ENCODE measurements at places on chromosomes 12 and 14. TPM values are rescaled to one million over a fixed set of nuclear protein-coding genes. Genes with fewer than 3 reads are reported as not detected.

DNA sequence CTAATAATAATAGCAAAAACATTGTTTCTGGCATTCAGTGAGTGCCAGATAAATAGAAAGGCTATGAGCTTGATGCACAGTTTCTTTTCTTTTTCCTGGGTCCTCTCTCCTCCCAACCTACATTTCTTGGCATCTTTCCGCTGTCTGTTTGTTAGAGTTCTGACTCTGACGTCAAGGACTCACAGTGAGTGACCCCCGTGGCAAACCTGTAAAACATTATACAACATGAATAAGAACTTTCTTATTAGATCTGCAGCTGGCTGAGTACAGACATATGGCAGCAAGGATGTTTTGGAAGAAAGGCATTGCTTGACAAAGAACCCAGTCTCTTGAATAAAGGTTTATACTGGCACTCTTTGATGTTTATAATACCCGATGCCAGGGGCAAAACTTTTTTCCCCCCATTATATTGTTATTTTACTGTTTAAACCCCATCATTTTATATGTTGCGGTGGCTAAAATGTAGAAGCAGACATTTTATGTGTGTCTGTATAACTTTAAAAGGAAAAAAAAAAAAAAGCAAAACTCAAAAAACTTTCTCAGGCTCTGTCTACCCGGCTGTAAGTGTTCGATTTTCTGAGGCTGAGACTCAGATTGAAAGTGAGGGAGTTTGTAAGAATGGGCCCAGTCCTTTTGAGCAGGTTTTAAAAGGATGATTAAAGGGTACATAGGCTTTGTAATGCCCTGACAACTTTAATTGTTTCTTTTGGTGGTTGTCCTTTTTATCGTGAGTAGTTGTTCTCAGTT, 159.3 kb downstream of the PDE3A start:
- no peak for DNase-seq

- no peak for DNase-seq
Measured at GRCh38 chr12:52032446-52032803, 18.8 kb upstream of the NR4A1 start.

DNA sequence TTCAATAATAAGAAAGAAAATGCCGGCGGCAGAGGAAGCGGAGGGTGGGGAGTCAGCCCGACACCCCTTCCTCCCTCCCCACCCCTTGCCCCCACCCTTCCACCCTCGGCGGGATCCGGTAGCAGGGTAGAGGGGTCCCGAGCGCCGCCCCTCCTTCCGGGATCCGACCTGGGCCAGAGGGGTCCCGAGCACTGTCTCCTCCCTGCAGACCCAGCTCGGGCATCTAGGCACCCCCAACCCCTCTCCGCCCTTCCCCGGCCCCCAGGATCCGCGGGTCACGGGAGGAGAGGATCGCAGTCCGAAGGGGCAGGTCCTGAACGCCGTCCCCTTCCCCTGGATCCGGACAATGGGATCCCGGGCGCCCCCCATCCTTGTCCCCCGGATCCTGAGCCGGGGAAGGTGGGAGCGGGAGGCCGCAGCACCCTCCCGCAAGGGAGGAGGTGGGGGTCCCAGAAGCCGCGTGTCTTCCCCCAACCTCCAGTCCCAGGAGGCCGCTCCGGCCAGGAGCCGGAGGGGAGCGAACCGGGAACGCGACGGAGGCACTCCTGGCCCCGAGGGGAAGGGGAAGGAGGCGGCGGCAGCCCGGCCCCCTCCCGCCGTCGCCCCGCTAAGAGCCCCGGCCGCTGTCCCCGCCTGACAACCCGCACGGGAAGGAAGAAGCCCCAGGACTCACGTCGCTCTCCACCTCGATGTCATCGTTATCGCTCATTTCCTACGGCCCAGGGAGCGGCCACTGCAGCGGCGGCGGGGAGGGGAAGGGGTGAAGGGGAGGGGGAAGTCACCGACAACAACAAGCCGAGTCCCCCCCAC, 481 bp downstream of the MAX start:
- no peak for DNase-seq

DNA sequence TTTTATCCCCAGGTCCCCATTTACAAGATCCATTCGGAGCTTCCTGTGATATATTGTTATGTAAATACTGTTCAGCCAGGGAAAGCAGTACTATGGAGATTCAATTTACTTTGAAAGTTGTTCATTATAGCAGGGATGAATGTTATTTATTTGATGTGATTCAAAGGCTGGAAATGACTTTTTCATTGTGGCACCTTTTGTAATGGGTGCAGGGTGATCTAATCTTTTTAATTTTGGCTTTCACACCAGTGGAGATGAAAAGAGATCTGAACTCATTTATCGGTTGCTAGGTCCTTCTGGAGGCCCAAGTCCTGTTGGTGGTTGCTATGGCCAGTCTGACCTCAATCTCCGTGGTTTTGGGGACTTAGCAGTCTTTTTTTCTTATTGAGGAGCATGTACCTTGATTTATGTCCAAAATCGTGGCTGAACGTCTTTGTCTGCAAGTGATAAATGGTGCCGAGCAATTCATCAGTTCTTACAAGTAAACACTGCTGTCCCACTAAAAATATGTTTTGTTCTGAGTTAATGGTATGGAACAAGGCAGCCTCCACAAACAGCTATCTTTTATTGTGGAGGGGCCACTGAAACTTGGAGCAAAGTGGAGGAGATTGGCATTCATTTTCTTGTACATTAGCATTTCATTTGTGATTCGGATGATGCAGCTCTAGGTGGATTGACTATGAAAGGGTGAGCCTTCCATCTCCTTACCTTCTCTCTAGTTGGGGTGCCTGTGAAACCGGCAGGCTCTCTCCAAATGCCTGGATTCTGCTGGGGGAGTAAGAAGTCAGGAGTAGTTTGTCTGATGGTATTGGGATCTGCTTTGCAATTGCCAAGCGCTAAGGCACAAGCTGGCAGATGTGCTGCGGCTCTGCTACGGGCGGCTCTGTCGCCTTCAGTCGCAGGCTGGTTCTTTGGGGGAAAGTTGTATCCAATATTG, 2.0 kb downstream of the RMST start:
- DNase-seq: no peak

DNA sequence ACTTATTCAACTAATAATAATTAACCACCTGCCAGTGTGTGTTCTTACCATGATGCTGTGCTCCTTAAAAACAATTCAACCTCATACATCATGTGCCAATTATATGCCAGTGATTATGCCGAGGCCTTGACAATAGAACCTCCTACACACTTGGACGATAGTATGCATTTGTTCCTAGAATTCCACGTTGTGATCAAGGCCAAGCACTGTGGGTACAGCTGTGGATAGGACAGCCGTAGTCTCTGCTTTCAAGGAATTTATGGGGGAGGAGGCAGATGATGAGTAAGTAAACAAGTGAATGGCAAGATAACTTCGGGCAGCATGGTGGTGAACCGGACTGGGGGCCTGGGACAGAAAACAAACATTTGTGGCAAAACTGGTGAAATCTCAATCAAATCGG, 18.0 kb upstream of the MYO1H start:
- no peak for DNase-seq

DNA sequence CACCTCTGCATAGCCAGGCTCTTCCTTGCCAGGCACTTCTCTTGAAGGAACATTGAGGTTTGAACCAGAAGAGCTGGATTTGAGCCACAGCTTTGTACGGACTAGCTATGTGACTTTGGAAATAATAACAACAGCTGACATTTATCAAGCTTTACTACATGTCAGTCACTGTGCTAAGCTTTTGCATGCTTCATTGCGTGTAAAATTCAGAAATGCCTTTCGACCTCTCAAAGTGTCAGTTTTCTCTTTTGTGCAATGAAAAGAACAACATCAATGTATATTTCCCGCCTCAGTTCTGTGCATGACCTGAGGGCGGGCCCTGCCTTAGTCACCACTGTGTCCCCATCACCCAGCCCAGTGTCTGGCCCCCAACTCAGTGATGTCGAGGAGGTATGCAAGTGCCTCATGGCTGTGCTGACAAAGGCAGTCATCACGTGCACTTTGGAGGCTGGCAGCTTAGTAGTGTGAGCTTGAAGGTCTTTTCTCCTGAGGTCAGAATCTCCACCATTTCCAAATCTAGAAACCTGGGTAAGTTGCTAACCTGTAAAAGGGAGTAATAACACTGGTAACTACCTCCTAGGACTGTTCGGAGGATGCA, 17.9 kb upstream of the AQP2 start:
- no peak for DNase-seq

- DNase-seq: no peak
Measured at GRCh38 chr14:104301731-104302460, 163.5 kb downstream of the KIF26A start.

- no peak for DNase-seq
Measured at GRCh38 chr12:90061809-90062208, 353.2 kb upstream of the ATP2B1 start.

GRCh38 chr12:51269174-51270066, 795 bp downstream of the SMAGP start:
- peak; percentile 78 for DNase-seq

The TMEM179 gene
- 0.89 TPM for total RNA-seq

The MIP gene
- total RNA-seq: 0.48 TPM

DNA sequence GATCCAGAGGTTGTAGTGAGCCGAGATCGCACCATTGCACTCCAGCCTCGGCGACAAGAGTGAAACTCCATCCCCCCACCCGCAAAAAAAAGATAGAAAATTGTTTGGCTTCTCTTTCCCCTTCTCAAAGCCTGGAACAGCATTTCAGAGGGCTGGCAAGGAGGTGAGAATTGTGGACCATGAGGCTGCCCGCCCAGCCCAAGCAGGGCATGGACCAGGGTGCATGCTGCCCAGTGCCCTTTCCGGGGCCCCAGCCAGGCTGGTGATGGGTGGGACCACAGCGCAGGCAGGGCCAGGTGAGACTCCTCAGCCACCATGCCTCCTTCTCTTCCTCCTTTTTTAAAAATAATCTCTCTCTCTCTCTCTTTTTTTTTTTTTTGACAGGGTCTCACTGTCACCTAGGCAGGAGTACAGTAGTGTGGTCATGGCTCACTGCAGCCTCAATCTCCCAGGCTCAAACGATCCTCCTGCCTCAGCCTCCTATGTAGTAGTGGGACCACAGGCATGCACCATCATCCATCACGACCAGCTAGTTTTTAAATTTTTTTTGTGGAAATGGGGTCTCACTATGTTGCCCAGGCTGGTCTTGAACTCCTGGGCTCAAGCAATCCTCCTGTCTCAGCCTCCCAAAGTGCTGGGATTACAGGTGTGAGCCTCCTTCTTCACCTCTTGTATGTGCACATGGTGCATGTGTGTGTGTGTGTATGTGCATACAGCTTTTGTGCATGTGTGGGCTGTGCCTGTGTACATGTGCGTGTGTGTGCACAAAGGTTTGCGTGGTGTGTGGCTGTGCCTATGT, 22.2 kb downstream of the SYNDIG1L start:
- DNase-seq: peak; percentile 65

DNA sequence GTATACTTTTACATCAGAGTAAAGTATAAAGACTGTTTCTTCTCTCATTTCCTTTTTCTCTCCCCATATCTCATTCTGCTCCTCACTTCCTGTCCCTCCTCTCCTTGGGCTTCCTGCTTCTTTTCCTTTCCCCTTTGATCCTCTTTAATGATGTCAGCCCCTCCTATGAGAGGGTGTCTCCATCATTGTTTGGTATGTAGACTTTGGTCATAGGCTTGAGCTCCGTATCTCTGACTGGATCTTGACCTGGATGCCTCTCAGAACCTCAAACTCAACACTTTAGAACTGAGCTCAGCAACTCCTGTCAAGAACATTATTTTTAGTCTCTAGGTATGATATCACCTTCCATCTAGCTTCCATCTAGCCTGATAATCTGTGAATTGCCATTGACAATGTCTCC, 50.3 kb downstream of the AKAP6 start:
- no peak for DNase-seq

The KRT83 gene
- not detected for total RNA-seq

DNA sequence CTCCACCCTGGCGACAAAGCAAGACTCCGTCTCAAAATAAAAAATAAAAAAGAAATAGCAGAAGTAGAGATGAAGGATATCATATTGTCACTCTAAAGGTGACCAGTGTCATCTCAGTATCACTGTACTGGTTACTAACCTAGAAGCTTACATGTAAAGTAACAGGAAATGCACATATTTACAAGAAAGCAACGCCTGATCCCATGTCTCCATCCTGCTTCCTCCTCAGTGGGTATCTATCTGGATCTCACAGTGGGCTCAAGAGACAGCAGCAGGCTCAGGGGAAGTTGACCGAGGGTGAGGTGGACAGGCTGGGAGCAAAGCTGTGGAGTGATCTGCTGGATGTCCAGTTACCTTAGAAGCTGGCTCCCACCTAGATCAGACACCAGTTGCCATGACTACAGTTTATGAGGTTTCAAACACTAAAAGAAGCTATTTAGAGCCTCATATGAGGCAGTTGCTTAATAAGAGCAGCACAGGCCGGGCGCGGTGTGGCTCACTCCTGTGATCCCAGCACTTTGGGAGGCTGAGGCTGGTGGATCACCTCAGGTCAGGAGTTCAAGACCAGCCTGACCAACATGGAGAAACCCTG, 10.5 kb downstream of the MTRFR start:
- no peak for DNase-seq

DNA sequence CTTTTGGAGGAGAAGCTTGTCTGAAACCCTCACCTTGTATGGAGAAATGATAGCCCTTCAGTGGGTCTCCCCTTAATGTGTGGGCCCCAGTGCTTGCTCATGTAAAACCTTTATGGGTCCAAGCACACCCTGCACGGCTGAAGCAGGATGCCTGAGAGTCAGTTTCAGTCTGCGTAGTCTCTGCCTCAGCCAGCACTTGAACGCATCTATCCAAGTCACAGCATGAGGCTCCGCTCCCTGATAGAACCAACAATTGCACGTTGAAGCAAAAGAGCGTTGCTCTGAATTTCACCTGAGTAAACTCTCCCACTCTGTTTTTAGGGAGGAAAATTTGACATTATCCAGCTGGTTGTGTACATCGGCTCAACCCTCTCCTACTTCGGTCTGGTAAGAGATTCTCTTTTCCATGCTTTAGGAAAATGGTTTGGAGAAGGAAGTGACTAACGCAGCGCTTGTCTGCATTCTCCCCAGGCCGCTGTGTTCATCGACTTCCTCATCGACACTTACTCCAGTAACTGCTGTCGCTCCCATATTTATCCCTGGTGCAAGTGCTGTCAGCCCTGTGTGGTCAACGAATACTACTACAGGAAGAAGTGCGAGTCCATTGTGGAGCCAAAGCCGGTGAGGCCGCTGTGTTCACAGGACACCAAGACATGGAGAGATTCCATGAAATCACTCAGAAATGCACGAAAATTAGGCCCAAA, 33.0 kb upstream of the P2RX4 start:
- DNase-seq: no peak

Measured in cardiac septum (tissue), 1 donor.